ENCODE measurements at places on chromosomes 16 and 17.
A peak's percentile ranks its signal among the peaks of the same experiment; 100 is the strongest.

GRCh38 chr17:61361084-61361483 is 38.6 kb upstream of the TBX2 start:
- no peak for DNase-seq

GRCh38 chr16:52050418-52050817 is 496.5 kb downstream of the TOX3 start:
- no peak for DNase-seq

GRCh38 chr17:79400989-79401703 is 209.7 kb downstream of the RBFOX3 start:
- peak; percentile 69 for DNase-seq

DNA sequence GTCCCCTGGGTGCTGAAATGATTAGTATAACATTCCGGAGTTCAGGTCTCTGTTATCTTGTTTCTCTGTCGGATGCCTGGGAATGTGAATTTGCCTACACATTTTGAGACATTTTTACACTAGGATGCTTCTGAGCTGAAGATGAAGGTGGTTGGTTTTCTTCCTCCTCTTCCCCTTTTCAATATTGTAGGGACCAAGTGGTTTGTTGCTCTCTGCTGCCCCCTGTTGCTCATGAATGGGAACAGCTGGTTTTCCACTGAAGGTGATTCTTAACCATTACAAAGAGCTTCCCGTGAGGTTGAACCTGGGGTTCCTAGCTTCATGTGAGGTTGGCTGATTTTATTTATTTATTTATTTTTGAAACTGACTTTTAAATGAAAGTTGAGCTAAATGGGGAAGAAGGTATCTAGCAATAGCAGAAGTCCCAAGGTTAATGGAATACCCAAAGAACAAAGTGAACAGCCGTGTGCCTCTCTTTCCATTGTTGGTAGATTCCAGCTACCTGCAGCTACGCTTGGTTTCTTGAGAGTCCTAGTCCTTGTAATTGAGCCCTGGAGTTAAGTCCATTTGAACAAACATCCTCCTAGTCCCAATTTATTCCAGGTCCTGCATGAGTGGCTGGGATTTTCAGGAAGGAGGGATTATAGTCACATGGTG is 983.9 kb upstream of the EEF2KMT start:
- no peak for DNase-seq

DNA sequence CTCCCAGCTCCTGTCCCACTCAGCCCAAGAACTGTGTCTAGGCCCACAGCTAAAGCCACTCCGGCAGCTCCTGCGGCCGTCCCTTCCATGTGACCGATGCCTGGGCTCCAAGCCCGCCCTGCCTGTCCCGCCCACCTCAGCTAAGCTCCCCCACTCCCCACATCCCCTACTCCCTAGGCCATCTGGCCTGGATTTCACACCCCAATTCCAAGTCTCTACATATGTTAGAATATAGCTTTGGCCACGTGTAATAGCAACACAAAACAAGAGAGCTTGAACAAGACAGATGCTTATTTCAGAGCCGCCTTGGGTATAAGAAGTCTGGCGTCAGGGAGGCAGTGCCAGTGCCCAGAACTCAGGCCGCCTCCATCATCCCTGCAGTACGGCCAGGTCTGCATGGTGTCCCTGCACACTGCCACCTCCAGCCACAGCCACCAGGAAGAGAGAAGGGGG is 30.0 kb upstream of the USP22 start:
- no peak for DNase-seq

DNA sequence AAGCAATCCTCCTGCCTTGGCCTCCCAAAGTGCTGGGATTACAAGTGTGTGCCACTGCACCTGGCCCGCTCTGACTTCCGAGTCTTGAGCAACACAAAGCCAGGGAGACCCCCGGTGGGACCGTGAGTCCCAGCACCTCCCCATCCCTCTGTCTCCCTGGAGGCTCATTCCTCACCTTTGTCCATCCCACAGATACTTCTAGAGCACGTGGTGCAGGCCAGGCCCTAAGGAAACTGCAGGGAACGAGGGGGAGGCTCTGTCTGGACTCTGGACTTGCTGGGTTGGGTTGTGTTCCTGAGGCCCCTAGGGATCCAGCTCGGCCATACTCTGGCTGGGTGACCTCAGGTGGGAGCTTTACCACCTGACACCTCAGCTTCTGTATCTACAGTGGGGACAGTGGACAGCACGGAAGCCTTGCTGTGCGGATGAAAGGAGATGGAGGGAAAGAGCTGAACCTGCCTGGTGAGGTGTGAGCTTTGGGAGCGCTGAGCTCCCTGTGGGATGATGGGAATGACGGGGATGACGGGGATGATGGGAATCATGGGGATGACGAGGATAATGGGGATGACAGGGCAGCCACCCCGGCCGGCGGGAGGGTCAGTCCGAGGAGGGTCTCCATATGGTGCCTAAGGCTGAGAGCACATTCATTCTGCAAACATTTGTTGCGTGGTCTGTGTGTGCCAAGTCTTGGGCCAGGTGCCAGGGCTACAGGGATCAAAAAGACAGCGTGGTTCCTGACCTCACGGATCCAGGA is 26.6 kb downstream of the C16orf74 start:
- DNase-seq = no peak

DNA sequence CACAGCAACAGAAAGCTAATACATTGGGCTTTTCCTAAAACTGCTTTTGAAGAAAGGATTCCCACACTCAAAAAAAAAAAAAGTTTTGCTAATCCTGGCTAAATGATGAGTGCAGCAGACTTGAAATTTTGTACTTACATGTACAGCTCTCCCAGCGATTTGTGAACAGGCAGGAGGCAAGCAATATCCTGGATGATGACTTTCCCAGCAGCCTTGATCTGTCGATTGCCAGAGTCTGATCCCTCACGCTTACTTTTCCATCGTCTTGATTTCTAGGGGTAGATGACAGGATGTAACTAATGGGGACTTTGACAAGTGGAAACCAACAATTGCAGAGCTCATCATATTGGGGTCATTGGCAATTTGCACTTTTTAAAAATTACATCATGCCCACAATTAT is 91.4 kb downstream of the WDR59 start:
- no peak for DNase-seq

GRCh38 chr16:65071433-65072311 is 50.2 kb downstream of the CDH11 start:
- DNase-seq = no peak

DNA sequence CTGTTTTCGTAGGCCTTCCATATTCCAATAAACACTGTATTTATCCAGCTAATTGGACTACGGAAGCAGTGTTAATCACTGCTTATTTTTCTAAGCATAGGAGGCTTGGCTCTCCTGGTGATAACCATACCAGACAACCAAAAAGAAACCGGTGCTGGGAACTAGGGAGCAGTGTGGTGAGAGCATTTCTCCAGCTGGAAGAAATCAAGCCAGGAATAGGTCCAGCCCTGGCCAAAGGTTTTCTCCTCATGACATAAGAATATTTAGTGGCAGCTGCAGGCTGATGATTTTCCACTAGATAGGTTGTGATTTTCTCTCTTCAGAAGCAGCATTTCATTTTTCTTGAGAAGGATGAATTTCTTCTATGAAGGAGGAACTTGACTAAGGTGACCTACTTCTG is 141.5 kb downstream of the TRIM37 start:
- no peak for DNase-seq

DNA sequence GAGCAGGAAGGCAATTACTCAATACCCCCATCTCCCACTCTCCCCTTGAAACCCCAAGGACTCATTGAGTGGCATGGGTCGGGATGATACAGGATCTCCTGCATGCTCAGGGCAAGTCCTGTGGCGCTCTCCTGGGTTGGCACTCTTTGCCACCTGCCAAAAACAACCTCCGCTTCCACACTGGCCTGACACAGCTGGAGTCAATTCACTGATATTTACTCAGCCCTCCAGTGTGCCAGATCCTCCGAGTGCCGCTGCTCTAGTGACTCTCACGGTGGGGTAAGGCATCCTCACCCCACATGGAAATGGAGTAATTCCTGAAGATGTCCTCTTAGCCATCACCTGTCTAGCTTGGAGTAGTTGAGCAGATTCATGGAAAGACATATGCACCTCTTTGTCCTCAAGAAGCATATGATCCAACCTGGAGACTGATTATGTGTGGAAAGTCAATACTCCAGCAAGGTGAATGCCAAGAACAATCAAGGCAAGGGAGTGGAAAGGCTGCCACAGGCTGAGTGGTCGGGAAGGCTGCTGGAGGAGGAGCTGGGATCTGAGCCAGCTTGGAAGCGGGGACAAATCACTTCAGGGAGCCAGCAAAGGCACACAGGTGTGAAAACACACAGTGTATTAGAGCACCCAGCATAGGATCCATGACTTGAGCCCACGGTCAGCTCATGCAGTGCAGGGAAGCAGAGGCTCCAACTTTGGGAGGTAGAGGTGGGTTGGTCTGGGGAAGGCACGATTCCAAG is 12.6 kb upstream of the GOSR2 start:
- DNase-seq = no peak

DNA sequence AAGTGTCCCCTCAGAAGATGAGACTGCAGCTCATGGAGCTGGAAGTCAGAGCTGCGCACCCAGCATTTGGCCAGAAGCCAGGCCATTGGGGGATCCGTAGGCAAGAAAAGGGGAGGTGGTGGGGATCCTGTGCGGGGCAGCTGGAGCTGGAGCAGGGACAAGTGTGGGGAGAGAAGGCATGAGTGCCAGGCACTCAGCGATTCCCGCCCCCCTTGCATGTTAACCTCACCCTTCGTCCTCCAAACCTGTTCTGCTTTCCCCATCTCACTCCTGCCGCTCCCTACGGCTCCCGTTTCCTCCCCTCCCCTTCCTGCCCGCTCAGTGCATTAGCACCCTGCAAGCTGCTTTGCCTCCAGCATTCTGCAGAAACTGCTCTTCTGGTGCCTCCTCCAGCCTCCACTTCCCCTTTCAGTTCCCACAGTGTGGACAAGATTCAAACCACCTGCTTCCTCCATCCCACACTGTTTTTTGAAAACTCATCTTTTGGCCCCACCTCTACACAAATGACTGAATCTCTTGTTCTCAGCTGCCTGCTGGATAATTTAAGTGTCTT is 5.6 kb downstream of the ALOX15 start:
- no peak for DNase-seq

Measured in CD4-positive, alpha-beta memory T cell (primary cell).